ENCODE measurements at places on chromosomes 4 and X.

- DNase-seq = no peak
Measured at GRCh38 chrX:122119361-122119760, 1064.7 kb upstream of the GRIA3 start.

DNA sequence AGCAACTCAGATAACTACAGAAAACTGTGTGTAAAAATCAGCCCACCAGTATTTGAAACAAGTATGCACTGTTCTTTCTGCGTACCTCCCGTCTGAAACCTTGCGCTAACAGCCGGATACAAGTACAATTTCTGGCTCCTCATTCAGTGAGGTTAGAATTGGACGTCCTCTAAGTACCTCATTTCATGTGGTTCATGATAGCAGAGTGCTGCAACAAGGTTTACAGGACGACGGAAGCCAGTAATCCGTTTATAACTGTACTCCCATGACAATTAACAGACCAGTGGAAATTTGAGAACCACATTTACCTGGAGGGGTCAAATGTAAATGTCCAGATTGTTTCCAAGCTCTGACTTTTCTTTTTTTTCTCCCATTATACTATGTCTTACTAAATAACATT lies 52.9 kb upstream of the TENM3 start:
- DNase-seq = no peak

DNA sequence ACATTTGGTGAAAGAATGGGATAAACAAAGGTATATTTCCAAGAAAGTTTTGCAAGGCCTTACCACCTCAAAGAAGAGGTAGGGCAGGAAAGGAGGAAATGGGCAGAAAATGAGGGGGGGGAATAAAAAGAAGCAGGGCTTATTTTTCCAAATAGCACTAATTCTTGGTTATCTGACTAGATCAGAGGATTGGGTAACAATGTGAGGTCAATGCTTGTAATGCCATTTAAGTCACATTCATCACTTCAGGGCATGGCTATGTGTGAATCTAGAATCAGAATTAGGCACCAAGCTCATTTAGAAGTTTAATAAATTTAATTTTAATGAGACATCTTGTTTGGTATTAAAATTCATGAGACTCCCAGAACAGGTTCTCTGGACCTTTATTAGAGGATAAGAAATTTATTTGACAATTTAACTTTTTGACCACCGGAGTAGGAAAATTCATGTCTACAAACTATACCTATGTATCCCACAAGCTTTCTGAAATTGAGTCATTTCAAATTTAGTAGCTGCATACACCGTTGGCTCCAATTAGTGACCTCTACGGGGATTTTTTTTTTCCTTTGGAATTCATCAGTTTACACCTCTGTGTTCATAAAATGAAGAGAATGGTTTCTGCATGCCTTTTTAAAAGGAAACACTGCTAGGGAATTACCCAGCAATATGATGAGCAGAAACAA lies 1.4 kb upstream of the STS start:
- no peak for DNase-seq

GRCh38 chrX:22542641-22543040 lies 269.9 kb downstream of the CBLL2 start:
- no peak for DNase-seq

- DNase-seq = no peak
Measured at GRCh38 chr4:70589785-70590184, 2.3 kb upstream of the AMBN start.

- DNase-seq = no peak
Measured at GRCh38 chrX:68440940-68441339, 7.6 kb upstream of the OPHN1 start.

DNA sequence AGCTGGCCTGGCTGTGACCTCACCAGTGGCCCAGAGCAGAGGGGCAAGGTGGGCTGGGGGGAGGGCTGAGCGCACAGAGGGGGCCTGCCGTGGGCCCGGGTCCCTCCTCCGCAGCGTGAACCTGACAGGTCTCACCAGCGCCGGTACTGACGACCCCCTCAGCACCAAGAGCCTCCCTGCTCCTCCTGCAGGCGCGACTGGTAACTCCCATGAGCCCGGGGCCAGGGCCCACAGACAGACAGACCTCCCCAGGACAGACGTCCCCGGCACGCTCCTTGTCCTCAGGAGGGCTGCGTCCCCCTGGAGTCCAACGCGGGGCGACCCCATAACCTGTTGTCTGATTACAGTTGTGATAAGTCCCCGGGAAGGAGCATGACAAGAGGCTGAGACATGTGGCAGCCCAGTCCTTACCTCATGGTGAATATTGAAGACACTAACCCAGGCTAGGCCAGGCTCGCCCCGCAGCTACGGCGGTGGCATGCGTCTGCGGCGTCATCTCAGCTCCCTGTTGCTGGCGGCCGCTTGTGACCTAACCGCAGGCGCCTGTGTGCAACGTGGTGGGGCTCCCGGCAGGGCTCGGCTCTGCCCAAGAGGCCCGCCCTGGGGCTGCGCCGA lies 8.5 kb downstream of the AKAP17A start:
- no peak for DNase-seq

DNA sequence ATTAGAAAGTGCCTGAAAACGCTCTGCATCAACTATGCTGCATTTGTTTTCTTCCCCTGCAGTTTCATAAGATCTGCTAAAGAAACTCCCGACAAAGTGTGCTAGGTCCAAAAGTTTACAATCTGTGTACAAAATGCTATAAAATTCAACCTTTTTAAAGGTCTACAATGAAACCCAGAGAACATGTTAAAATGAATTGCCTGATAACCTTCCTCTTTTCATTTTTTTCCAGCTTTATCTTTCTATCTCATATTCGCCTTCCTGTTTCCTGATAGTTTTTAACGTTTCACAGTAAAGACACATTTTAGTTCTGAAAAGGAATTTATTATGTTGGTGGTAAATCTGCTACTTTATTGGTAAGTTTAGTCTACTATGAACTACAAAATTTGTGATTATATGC lies 9.5 kb upstream of the HPGDS start:
- no peak for DNase-seq

DNA sequence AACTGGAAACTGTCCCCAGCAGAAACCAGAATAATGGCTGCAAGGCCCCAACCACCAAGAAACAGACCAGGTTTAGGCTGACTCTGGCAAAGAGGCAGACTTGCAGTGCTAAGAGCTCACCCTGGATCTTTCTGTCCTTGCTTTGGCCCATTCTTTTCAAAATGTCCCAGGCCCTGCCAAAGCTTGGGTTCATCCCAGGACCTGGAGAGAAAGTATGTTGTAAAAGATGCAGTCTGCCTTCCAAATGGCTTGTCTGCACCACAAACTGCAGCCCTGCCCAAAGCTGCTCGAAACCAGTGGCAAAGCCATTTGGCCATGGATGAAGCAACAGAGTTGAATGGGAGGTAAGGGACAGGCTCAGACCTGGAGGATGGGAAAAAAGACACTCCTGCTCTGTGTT lies 38.0 kb upstream of the LNX1 start:
- no peak for DNase-seq

DNA sequence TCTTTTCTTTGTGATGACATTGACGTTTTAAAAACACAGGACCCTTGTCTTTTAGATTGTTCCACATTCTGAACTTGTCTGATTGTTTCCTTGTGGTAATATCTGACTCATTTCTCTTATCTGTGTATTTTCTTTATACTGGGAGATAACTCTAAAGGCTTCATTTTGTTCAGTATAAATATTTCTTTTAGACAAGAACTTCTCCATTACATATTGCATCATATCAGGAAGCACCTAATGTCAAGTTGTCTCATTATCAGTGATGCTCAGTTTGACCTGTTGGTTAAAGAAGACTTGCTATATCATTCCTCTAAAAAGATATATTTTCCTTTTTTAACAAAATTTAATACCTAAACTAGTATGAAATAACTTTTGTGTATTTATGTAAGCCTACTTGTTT lies 152.3 kb upstream of the BMP3 start:
- no peak for DNase-seq

DNA sequence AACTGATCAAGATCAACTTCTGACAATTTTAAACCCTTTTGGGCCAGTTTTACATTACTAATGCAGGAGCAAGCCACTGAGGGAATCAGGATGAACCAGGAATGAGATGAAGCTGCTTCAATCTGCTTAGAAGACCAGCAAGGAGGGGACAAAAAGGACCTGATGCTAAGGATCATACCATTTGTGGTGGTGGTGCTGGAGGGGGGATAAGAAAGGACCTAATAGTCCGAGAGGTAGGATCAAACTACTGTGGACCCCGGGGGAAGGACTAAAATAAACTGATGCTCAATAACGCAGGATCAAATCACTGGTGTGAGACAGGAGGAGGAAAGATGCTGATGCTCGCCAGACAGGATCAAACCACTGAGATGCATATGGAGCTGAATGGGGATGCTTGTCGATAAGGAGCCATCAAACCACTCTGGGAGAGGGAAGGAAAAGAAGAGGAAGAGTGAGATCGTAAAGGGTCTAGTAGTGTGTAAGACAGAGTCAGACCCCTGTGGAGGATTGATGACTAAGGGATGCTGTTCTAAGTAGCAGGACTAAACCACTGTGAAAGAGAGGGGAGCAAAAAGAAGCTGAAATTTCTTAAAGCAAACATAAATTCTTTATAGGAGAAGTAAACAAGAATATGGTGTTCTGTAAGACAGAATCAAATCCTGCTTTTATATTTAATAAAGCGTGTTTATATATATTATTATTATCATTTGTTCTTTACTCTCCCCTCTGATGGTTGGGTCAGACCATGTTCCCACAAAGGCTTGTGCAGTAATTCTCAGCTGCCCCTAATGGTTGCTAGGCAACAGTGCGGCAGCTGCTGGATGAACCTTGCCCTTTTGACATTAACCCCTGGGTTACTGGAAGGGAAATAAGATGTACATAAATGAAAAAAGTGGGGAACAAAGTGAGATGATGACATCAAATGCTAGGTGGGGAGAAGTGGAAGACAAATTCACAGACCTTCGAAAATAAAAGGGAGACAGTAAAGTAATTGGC lies 432.5 kb upstream of the FGF16 start:
- DNase-seq = no peak

- DNase-seq = no peak
Measured at GRCh38 chrX:3362956-3363355, 16.5 kb upstream of the MXRA5 start.

- DNase-seq = no peak
Measured at GRCh38 chr4:173398220-173398619, 696 bp downstream of the SCRG1 start.

- DNase-seq = no peak
Measured at GRCh38 chrX:55742649-55743048, 25.1 kb downstream of the RRAGB start.

- no peak for DNase-seq
Measured at GRCh38 chr4:13530823-13531624, 13.3 kb downstream of the NKX3-2 start.

DNA sequence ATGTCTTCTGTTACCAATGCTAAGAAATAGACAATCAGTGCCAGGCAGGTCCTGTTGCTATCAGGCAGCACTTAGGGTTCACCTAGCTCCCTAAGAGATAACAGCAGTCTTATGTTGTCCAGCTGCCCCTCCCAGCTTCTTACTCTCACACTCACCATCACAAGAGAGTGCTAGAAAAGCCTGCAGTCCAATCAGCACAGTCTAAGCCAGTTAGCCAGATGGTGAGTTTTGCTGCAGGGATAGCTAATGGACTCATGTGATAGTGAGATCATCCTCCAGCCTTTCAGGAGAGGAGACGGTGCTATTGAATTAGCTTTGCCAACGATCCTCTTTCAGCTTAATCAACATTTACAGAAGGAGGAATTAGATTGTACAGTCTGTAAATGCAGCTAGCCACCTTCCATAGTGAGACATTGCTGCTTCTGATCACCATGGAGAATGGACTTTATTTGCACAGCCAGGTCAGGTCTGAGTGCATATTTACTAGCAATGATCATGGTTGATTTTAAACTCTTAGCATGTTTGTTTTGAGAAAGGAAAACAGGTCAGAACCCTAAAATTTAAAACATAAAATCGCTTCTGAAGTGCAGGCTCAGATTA lies 438.3 kb downstream of the CENPC start:
- no peak for DNase-seq

GRCh38 chr4:127505203-127505602 lies 127.6 kb upstream of the INTU start:
- DNase-seq = no peak

DNA sequence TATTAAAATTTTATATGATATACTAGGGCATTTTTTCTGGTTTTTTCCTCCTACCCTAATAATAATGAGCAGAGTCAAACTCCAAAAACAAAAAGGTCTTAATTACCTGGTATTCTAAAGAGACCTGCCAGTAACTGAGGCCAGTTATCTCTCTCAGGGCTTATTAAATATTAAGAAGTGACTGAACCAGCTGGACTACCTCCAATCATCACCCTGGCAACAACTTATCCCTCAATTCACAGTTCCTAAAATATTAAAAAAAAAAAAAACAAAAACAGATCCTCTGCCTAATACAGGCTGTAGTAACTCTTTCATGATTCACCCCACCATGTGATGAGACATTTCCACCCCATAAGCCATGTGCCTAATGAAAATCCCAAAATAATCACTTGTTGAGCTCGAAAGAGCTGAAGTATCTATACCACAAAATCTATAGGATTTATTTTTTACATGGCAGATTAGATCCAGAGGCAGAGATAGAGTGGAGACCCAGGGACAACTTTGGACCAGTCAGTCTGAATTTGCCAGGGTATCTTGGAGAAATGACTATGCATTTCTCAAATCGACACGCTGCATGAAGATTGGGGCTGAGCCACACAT lies 698.0 kb downstream of the FAT4 start:
- no peak for DNase-seq

DNA sequence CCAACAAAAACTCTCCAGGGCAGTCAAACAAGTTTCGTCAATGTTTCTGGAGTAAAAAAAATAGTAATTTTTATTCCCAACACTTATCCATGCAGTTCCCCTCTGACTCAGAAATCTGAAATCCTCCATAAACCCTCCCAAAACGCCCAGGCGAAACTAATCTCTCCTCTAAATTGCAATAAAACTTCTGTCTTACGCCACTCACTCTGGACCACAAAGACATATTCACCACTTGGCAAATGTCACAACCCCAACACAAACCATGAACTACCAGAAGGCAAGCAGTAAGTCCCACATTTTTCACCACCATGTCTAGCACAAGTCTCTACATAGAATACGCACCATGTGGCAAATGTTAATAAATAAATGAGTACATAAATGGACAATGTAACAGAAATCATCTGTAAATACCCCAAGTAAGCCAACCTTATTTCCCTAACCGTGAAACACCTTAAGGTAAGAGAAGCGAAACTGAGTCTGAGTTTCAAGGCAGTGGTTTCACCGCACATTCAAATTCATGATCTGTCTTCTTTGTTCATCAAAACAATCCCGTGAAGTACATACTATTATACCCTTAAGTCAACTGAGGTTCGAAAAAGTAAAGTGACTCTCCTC lies 1.6 kb downstream of the PAPSS1 start:
- DNase-seq = no peak

DNA sequence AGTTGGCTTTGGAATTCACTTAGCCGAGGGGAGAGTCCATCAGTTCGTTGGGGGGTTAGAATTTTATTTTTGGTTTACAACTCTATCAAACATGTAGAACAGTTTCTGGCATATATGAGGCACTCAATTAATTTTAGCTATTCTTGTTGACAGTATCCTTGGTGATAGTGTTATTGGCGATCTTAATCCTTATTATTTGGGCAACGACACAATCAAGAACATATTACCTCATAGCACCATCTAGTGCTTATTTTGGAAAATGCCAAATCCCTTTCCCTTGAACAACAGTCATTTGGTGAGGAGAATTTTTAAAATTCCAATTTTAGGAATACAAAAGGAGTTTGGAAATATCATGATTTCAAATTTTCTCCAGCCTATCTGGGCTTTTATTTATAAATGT lies 17.9 kb upstream of the PGRMC1 start:
- no peak for DNase-seq

GRCh38 chrX:40391662-40392061 lies 189.1 kb upstream of the ATP6AP2 start:
- no peak for DNase-seq
